COR-L47 (cell line): ENCODE measurements at places on chromosomes 11 and 22.
A peak's percentile ranks its signal among the peaks of the same experiment; 100 is the strongest.

- no peak for DNase-seq
These were observed 6.5 kb downstream of the MRPL23 start for GRCh38 chr11:1953489-1954266.

GRCh38 chr22:36084717-36085116 lies 56.1 kb upstream of the RBFOX2 start:
- no peak for DNase-seq

DNA sequence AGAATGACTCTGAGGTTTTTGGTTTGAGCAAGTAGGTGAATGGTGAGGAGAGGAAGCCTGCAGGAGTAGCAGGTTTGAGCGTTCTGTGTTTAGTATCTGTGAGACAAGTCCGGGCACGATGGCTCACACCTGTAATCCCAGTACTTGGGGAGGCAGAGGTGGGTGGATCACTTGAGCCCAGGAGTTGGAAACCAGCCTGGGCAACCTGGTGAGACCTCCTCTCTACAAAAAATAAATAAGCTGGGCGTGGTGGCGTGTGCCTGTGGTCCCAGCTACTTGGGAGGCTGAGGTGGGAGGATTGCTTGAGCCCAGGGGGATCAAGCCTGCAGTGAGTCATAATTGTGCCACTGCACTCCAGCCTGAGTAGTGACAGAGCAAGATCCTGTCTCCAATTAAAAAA lies 9.7 kb upstream of the CENATAC start:
- no peak for DNase-seq

- DNase-seq = no peak
These were observed 1.2 kb upstream of the P2RY6 start for GRCh38 chr11:73270855-73271477.

DNA sequence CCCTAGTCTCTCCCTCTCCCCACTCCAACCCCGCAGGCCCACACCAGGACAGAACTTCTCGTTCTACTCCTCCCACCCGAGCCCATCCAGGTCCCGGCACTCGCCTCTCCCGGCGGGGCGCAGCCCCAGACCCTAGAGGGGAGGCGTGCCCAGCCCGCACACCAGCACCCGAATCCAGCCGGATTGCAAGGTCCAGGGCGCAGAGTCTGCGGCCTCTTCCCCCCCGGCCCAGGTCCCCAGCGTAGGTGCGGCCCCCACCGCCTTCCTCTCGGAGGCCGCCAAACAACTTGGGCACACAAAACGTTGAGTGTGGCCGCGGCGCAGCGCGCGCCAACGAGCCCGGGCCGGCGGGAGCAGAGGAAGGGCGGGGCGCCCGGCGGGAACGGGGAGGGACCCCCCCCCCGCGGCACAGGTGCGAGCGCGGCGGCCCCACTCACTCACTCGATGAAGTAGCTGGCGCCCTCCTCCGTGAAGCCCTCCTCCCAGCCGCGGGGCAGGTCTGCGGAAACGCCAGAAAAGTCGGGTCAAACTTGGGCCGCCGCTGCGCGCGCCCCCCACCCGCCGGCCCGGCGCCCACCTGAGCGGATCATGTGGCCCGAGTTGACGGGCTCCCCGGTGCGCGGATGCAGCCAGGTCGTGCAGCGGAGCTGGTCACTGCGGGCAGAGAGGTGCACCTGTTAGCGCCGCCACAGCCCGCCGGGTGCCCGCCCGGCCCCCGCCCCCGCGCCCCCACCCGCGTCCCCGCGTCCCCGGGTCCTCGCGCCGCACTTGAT lies 480 bp downstream of the PLEKHA7 start:
- DNase-seq = peak; percentile 35

DNA sequence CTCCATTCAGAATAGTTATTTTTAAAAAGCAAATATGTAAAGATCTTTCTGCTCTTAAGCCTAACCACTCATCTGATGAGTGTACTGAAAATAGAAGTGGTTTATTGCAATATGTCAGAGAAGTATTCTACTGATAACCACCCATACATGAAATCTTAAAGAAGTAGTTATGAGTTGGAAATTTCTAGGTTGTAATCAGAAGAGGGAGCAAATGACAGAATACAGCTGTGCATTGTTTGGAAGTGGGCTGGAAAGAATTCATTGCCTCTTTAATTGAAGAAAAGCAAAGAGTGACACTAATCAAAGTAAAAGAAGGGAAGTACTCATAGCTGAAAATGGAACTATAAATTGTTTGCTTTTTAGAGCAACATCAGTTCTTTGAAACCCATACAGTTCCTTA lies 39.4 kb downstream of the FDX1 start:
- no peak for DNase-seq

- peak; percentile 29 for DNase-seq
These were observed 85.2 kb upstream of the RTL6 start for GRCh38 chr22:44583061-44583760.

DNA sequence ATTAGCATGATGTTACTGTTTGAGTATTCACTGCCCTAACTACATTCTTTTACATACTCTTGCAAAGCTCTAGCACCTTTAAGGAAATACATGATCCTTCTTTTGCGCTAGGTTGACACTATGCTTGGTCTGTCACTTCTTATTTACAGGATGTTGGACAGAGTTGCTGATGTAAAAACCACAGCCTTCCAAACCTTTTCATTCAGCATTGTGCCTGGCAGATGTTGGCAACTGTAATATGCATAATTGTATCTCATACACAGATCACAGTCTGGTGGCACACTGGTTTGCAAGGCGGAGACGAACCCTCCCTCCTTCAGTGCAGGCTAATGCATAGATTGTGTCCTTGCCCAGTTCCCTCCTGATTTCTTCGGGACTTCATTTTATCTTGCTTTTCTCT lies 224.1 kb downstream of the SNX19 start:
- no peak for DNase-seq

GRCh38 chr11:65308281-65308891 lies 6.3 kb upstream of the CDC42EP2 start:
- no peak for DNase-seq

- DNase-seq = no peak
These were observed 20.0 kb upstream of the CD5 start for GRCh38 chr11:61082062-61082870.

DNA sequence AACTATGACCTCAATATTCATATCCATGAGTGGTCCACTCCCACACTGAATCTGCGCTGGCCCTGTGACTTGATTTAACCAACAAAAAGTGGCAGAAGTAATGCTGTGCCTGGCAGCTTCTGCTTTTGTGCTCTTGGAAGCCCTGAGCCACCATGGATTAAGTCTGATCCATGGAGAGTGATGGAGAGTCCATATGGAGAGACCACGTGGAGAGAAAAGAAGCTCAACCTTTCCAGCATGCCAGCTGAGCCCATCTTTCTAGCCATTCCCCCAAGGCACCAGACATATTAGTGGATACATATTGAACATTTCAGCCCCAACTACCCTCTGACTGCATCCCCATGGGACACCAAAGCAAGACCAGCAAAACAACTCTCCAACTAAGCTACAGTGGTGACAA lies 16.0 kb downstream of the LRRC55 start:
- no peak for DNase-seq

DNA sequence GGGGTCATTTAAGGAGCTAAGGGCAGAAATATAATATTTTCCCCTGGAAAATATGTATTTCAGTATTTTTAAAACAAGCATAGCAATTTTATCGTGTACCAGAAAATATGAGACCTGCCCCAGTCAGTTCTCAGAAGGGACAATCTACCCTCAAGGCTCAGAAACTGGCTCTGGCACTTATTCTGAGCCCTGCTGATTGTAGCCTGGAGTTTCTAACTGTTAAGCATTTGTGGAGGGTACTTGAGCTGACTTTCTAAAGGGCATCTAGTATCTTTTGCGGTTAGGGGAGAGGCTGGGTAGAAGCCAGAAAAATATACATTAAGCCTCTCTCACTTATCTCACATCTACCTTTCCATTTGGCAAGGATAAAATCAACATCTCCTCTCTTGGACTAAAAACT lies 71.3 kb upstream of the FSHB start:
- DNase-seq = no peak

- no peak for DNase-seq
These were observed 27.6 kb downstream of the PLA2G6 start for GRCh38 chr22:38153821-38154562.

DNA sequence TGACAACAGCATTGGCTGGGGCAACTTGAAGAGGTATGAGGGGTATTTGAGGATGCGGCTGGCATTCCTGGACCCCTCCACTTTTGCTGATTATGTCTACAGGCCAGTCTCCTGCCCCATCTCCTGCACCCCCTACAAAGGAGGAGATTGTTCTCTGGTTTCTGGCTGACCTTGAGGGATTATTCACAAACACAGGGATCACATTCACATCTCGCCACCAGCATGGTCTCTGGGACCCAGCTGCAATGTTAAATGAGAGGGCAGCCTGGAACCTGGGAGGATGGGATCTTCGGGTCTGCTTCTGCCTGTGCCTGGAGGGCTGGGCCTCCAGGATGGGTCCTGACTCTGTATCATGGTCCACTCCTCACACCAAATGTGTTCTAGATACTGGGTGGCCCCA lies 32.8 kb upstream of the MYEOV start:
- DNase-seq = no peak

DNA sequence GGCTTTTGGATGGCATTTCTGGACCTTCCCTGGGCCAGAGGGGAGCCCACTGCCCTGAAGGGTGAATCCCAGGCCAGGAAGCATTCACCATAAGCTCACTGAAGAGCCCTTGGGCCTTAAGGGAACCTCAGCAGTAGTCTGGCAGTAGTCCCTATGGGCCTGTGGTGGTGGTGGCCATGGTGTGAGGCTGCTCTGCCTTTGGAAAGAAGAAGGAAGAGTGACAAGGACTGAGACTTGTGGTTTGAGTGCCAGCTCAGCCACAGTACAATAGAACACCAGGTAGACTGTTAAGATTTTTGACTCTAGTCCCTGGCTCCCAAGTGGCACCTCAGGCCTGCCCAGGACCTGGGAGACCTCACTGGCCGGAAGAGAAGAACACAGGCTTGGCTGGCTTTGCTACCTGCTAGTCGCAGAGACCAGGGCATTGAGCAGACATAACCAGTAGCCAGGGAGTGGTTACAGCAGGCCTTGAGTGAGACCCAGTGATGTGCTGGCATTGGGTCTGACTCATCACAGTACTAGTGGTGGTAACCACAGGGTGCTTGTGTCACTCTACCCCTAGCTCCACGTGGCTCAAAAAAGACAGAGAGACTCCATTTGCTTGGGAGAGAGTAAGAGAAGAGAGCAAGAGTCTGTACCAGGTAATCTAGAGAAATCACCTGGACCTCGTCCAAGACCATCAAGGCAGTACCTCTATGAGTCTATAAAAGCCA lies 259.8 kb upstream of the BLID start:
- DNase-seq = no peak

- DNase-seq = peak; percentile 98
These were observed 7.0 kb upstream of the MALAT1 start for GRCh38 chr11:65491614-65492386.

- no peak for DNase-seq
These were observed 20.3 kb downstream of the ARHGAP20 start for GRCh38 chr11:110691926-110692325.
